ENCODE measurements at places on chromosomes 11 and 22. TPM values are rescaled to one million over a fixed set of nuclear protein-coding genes. Genes with fewer than 3 reads are reported as not detected.

VEGFB gene
- polyA plus RNA-seq = 34.6 TPM

P2RX6 gene
- polyA plus RNA-seq = 0.16 TPM

CBLIF gene
- polyA plus RNA-seq = 0.07 TPM

SGSM1 gene
- 0.16 TPM for polyA plus RNA-seq

HBG2 gene
- polyA plus RNA-seq = not detected

C11orf42 gene
- polyA plus RNA-seq = not detected

VSTM5 gene
- polyA plus RNA-seq = 0.05 TPM

PRR14L gene
- polyA plus RNA-seq = 6.2 TPM

FHIP1B gene
- polyA plus RNA-seq = 31.7 TPM

BBS1 gene
- polyA plus RNA-seq = 15.3 TPM

OR52A1 gene
- polyA plus RNA-seq = not detected

ANGPTL5 gene
- polyA plus RNA-seq = 0.02 TPM

MRE11 gene
- 4.4 TPM for polyA plus RNA-seq

APOBEC3H gene
- polyA plus RNA-seq = 0.51 TPM

ADAMTS15 gene
- 0.53 TPM for polyA plus RNA-seq

SEPTIN5 gene
- 40.8 TPM for polyA plus RNA-seq

HEPHL1 gene
- polyA plus RNA-seq = 1.5 TPM

GAL gene
- 0.12 TPM for polyA plus RNA-seq

NECTIN1 gene
- polyA plus RNA-seq = 79.6 TPM

IL17REL gene
- polyA plus RNA-seq = not detected

SMPD1 gene
- polyA plus RNA-seq = 18.9 TPM

KLHL35 gene
- polyA plus RNA-seq = 0.24 TPM

CHRNA10 gene
- polyA plus RNA-seq = 1.3 TPM

FAU gene
- polyA plus RNA-seq = 817 TPM

NPTXR gene
- 0.28 TPM for polyA plus RNA-seq

SLC6A5 gene
- not detected for polyA plus RNA-seq

GGTLC2 gene
- not detected for polyA plus RNA-seq

LARGE2 gene
- polyA plus RNA-seq = 45.8 TPM

OR10W1 gene
- polyA plus RNA-seq = not detected

SCYL1 gene
- polyA plus RNA-seq = 41.8 TPM

MMP12 gene
- polyA plus RNA-seq = not detected

C11orf16 gene
- polyA plus RNA-seq = not detected

MYOD1 gene
- polyA plus RNA-seq = not detected

ZNRF3 gene
- polyA plus RNA-seq = 2.8 TPM

SLC22A6 gene
- not detected for polyA plus RNA-seq

BATF2 gene
- polyA plus RNA-seq = 0.35 TPM

MS4A4A gene
- polyA plus RNA-seq = 1.3 TPM

ENDOD1 gene
- 17.1 TPM for polyA plus RNA-seq

CLMP gene
- polyA plus RNA-seq = 2.9 TPM

EXPH5 gene
- polyA plus RNA-seq = 3.4 TPM

CECR2 gene
- polyA plus RNA-seq = 0.33 TPM

DDTL gene
- 1.4 TPM for polyA plus RNA-seq

PGR gene
- polyA plus RNA-seq = 0.12 TPM

DUSP18 gene
- polyA plus RNA-seq = 4.7 TPM

MYO7A gene
- 1.2 TPM for polyA plus RNA-seq

KRTAP5-1 gene
- not detected for polyA plus RNA-seq

OR8A1 gene
- polyA plus RNA-seq = not detected

LAYN gene
- 2.9 TPM for polyA plus RNA-seq

ALDH3B2 gene
- polyA plus RNA-seq = 62.8 TPM

HTR3A gene
- not detected for polyA plus RNA-seq

SMIM35 gene
- 0.01 TPM for polyA plus RNA-seq

OR8D4 gene
- polyA plus RNA-seq = not detected

PDGFD gene
- polyA plus RNA-seq = 0.52 TPM

Measured in esophagus (tissue), 2 donors.